ENCODE measurements at places on chromosomes 11 and 22. TPM values are rescaled to one million over a fixed set of nuclear protein-coding genes. Genes with fewer than 3 reads are reported as not detected.

Gene ANKK1
- 1.1 TPM for total RNA-seq

Gene VSIG10L2
- 0.18 TPM for total RNA-seq

Gene APLNR
- 93.8 TPM for total RNA-seq

Gene TMPRSS13
- 9.4 TPM for total RNA-seq

Gene LTO1
- 12.4 TPM for total RNA-seq

Measured in lung (tissue), 17 donors.